Renal cortical epithelial cell (primary cell): ENCODE measurements at places on chromosomes 5 and 9. TPM values are rescaled to one million over a fixed set of nuclear protein-coding genes. Genes with fewer than 3 reads are reported as not detected.

- no peak for DNase-seq
These were observed 179.0 kb upstream of the MOCS2 start for GRCh38 chr5:53288511-53288910.

GRCh38 chr5:134920848-134921575, 16.1 kb downstream of the PCBD2 start:
- no peak for DNase-seq

DNA sequence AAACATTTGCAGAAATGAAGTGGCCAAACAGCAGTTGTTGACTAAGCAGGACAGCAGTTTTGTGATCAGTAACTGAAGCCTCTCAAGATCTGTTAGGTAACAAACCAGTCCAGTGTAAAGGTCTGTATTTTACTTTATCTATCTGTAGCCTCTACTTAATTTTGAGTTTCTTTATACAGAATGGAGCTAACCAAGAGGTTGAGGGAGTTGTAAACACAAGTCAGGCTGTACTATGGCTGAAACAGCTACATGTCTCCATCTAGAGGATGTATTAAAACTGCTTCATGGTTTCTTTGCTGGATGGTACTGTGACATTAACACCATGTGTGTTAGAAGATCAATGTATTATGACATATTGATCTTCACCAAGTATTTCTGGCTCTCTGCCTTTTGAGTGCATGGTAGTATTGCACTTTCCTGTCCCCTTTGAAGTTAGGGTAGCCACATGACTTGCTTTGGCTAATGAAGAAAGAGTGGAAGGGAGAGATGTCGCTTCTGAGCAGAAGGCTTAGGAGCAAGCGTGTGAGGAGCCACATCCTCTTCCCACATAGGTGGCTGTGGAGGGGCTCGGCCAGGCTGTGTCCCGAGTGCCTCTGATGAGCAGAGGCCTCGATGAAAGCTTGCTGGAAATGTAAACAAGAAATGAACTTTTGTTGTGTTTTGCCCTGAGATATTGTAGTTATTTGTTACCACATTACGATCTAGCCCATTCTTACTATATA, 105.6 kb upstream of the PCA3 start:
- peak; percentile 74 for DNase-seq

GRCh38 chr5:2480871-2481270, 270.6 kb downstream of the IRX2 start:
- no peak for DNase-seq

GRCh38 chr5:158376679-158377078, 517.7 kb upstream of the CLINT1 start:
- no peak for DNase-seq

DNA sequence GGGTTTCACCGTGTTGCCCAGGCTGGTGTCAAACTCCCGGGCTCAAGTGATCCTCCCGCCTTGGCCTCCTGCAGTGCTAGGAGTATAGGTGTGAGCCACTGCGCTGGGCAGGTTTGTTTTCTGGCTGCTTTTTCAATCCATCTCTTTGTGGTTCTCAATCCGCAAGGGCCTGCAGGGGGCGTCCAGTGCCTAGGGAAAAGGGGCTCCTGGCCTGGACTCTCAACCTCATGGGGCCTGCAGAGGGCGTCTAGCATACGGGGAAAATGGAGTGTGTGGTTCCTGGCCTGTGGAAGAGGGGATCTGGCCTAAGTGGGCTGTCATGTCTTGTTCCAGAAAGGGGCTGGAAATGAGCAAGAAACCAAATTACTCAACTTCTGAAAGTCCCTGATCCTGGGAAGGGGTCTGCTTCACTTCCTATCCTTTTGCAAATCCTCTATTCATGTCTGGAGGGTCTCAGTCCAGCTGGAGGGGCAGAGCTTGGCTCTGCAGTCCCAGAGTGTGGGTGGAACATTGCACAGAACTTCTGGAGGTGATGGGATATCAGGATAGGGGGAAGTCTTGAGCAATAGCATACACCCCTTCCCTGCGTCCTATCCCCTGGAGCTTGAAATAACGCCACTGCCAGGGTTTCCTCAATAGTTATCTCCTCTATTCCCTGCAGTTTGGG, 12.7 kb upstream of the CCL27 start:
- DNase-seq, result peak; percentile 20

GRCh38 chr5:103464835-103465484, 97.6 kb downstream of the NUDT12 start:
- no peak for DNase-seq

- no peak for DNase-seq
These were observed 146.0 kb upstream of the FBXL7 start for GRCh38 chr5:15354021-15354420.

UNC5A gene
- 0.69 and 2.2 TPM in 2 replicates for total RNA-seq

BSPRY gene
- total RNA-seq, result 0.45 and 22.4 TPM in 2 replicates

PIP5K1B gene
- 0.15 TPM in 1 of 2 replicates, not detected in the other for total RNA-seq

XPA gene
- total RNA-seq, result 7.5 and 9.7 TPM in 2 replicates

TMEM203 gene
- total RNA-seq, result 30.2 and 42.8 TPM in 2 replicates

SNCAIP gene
- total RNA-seq, result 1.7 and 3.0 TPM in 2 replicates
